ENCODE measurements at places on chromosomes 16 and 17.

GRCh38 chr17:70110443-70110880 lies 35.4 kb downstream of the KCNJ16 start:
- no peak for DNase-seq

DNA sequence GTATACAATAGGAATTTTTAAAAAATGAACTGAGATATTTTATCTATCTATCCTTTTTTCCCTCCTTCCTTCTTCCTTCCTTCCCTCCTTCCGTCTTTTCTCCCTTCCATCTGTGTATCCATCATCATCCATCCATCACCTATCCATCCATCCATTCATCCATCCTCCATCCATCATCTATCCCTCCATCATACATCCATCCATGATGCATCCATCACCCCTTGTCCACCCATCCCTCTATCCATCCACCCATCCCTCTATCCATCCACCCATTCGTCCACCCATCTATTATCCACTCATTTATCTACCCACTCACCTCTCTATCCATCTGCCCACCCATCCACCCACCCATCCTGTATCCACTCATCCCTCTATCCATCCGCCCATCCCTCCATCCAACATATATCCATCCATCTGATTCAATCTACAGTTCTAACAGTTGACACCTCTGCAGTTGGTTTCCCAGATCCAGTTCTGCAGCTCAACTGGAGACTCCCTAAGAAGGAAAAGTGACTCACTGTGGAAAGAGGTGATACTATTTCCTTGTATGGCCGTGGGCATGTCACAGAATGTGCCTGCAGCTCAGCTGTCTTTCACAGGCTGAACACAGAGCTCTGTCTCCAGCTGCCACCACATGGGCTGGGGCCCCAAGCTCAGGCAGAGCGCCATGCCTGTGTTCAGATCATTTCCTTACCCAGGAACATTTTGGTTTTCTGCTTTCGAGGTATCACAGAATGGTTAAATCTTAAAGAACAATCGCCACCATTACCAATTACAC lies 130.8 kb downstream of the XYLT1 start:
- no peak for DNase-seq

DNA sequence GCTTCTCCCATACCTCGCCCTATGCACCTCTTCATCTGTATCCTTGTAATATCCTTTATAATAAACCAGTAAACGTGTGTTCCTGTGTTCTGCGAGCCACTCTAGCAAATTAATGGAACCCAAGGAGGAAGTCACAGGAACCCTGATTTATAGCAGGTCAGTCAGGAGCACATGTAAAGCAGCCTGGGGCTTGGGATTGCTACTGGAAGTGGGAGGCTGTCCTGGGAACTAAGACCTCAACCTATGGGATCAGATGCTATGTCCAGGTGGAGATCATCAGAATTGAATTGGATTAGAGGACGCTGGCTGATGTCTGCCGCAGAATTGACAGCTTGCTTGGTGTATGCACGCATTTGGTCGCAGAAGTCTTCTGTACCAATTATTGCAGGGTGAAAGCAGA lies 15.7 kb downstream of the WNT3 start:
- no peak for DNase-seq

- DNase-seq = no peak
These were observed 1.8 kb downstream of the SOX8 start for GRCh38 chr16:983044-984030.

DNA sequence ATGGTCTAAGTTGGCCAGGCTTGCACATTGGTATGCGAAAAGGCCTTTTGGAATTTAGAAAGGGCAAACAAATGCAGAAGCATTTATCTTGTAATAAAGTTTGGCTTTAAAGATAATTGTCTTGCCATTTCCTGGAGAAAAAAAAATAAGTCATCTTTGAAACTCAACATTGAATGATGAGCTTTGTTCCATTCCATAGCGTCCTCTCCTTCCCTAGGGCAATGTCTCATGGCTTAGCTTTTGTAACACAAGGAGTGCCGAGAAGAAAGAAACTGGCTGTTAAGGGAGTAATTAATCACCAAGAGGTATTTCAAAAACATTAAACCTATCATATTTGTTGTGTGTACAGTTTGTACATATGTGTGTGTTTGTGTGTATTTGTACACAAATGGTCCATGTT lies 372.3 kb downstream of the NPIPA8 start:
- DNase-seq = no peak

DNA sequence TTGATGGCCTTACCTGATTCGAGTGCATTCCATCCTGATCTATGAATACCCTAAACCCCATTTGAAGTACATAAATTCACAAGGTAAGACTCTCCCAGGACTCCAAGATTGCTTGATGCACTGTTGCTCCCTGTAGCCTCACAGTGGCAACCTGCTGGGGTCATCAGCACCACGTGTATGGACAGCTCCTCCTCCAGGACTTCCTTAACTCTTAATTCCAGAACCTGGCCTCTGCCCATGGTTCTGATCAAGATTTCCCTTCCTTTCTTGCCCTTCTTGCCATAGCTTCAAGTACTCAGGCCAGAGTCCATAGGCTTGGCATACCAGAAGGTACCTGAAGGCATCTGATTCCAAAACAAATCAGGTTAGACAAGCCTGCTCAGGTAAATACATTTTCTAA lies 34.0 kb upstream of the NLK start:
- peak; percentile 66 for DNase-seq

DNA sequence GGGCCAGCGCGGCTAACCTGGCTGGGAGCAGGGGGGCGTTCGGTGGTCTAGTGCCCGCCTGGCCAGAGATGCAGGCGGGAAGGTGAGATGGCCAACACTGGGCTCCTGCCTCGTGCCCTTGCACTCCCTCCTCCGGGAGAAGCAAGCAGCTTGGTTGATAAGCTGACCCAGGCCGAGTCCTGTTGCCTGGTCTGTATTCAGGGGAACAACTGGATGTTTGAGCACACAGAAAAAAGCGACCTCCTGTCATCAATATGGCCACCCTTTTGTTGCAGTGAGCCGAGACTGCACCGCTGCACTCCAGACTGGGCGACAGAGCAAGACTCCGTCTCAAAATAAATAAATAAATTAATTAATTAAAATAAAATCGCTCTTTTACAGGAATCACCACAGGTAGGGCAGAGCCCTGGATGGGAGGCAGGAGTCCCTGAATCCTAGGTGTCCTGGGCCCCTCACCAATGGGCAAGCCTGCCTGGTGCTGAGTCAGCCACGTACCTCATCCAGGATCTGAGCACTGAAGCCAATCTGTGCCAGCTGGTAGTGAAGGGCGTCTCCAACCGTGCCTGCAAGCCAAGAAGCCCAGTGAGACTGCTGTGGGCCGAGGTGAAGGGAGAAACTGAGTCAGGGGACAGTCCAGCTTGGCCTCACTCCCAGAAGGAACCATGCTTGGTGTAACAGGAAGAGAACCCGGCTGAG lies 31.8 kb downstream of the HASPIN start:
- no peak for DNase-seq

GRCh38 chr16:4537376-4538343 lies 913 bp downstream of the CDIP1 start:
- no peak for DNase-seq

GRCh38 chr17:37766971-37767370 lies 22.1 kb upstream of the HNF1B start:
- DNase-seq = no peak

DNA sequence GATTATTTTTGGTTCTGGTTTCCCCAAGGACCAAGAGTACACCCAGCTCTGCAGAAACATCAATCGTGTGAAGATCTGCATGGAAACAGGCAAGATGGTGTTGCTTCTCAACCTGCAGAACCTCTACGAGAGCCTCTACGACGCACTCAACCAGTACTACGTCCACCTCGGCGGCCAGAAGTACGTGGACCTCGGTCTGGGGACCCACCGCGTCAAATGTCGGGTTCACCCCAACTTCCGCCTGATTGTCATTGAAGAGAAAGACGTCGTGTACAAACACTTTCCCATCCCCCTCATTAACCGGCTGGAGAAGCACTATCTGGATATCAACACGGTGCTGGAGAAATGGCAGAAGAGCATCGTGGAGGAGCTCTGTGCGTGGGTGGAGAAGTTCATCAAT lies 67.4 kb upstream of the ENDOV start:
- no peak for DNase-seq

DNA sequence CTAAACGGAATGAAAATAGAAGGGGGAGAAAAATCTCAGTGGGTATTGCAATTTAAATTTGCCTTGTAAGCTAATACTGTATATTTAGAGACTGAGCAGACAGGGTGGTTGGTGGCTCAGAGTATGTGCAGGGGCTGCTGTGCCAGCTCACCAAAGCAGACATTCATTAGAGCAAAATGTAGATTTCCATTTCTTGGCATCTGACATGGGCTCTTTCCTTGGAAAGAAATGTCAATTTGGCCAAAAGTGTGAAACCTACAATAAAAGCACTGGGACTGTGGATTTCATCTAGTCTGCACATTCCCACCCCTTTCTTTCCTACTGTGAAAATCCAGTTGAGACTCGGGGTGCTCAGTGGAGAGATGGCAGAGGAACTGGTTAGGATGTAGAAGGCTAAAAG lies 145.1 kb upstream of the NOG start:
- DNase-seq = no peak

DNA sequence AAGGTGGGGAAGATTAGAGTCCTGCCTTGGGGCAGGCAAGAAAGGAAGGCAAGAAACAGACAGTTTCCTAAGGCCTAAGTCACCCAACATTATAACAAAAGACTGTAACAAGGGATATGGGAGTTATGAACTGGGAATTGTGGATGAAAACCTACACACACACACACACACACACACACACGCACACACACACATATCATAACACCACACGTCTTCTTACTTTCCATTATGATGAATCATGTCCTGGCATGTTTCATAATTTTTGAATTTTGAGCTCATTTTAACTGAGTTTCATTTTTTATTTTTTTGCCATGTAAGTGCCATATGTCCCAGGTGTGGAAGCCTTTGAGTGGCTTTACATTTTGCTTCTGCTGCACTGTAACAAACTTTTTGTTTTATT lies 29.9 kb downstream of the HS3ST2 start:
- no peak for DNase-seq

DNA sequence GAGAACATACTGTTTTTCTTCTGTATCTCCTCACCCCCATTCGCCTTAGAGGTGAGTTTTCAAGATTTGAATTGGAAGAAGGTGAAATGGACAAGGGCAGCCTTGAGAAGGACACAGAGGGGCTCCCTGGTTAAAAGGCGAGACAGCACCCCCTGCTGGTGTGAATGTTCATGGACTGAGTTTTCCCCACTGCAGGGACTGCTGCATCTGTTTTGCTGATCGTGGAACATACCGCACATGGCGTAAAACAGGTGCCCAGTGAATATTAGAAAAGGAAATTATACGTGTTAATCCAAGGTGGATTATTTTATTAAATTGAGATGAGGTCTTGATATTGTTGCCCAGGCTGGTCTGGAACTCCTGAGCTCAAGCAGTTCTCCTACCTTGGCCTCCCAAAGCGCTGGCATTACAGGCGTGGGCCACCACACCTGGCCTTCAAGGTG lies 54.5 kb downstream of the NDE1 start:
- DNase-seq = peak; percentile 63

DNA sequence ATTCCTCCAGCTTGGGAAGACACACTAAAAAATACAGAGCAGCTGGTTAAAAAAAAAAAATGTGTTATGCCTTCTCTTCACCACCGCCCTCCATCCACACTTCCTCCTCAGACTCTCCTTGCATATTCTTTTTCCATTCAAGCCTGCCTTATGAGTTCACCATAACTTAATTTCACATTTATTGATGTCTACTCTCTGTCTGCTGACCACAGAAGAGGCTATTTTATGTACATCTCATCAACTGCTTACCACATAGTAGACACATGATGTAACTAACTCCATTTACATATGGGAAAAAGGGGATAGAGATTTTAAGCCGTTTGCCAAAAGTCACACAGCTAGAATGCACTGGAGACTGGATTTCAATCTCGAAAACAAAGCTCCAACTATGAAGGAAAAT lies 409.8 kb downstream of the CDH11 start:
- no peak for DNase-seq

- DNase-seq = peak; percentile 67
These were observed 27.8 kb downstream of the PLXDC1 start for GRCh38 chr17:39123627-39124026.

GRCh38 chr16:3182608-3183444 lies 5.2 kb upstream of the OR1F1 start:
- DNase-seq = peak; percentile 86

DNA sequence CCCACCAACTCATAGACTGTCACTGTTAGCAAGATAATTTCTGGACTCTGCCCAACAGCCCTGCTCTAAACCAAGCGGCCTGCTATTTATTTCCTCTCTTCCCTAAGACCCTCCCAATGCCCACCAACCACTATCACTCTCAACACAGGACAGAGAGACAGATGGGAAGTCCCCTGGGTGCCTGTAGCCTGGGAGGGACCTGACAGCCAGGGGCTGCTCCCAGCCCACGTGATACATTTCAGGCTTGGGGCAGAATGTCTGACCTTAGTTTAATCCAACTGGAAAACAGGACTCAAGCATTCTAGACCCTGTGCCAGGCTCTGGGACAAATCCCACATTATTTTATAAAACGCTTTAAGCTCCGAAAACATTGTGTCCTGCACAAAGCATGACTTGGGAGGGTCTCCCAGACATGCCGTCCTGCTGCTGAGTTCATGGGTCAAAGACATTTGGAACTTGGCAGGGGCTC lies 23.6 kb downstream of the XYLT1 start:
- no peak for DNase-seq

DNA sequence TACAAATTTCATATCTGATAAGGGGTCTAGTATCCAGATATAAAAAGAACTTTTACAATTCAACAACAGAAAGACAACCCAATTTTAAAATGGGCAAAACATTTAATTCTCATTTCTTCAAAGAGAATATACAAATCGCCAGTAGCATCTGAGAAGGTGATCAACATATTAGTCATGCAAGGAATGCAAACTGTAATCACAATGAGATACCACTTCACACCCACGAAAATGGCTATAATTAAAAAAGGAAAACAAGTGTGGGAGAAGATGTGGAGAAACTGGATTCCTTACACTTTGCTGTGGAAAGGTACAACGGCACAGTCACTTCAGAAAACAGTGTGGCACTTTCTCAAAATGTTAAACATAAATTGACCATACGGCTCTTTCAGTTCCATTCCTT lies 168.2 kb downstream of the VPS53 start:
- DNase-seq = no peak

DNA sequence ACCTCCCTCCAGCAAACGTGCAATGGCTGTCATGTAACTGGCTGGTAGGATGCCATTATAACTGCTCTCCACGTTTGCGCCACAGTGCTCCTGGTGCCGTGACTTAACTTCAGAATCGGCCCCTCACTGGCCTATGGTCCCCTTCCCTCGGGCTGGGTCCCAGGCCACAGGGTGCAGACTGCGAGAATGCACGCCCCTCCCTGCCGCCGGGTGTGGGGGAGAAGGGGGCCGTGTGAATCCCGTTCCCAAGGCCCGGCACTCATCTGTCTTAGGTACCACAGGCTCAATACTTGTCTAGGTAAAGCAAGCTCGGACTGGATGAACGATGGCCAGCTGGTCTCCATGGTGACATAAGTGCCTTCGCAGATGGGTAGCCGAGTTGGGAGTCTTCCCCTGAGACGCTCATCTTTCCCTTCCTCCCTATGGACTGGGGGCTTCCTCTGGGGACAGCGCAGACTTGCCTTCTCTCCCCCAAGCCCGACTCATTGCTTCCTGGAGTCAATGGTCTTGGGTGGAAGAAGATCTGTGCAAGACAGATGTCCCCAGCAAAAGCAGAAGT lies 37.8 kb downstream of the TIMM22 start:
- DNase-seq = no peak

- DNase-seq = no peak
These were observed 103.1 kb upstream of the DYNLRB2 start for GRCh38 chr16:80437707-80438106.

GRCh38 chr16:81765969-81766368 lies 13.1 kb upstream of the PLCG2 start:
- no peak for DNase-seq

- no peak for DNase-seq
These were observed 9.5 kb downstream of the NDUFAF8 start for GRCh38 chr17:81248649-81249048.

Data from A172 (cell line).